GM20000 (cell line): ENCODE measurements at places on chromosomes 4 and X.

DNA sequence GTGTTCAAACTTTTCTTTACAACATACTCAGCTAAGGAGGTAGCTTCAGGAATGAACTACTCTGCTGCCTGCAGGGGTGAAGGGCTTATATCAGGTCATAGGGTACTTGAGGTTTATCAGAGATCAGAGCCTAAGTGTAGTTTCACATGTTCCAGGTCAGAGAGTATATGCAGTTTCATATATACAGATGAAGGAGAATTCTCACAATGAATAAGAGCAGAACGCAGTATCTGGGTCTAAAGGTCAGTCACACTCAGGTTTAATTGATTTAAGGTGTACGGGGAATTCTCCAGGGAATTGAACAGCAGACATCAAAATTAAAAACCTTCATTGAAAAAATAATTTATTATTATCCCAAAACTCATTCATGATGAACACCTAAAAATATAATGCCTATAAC, 700.6 kb downstream of the TECRL start:
- DNase-seq: no peak

DNA sequence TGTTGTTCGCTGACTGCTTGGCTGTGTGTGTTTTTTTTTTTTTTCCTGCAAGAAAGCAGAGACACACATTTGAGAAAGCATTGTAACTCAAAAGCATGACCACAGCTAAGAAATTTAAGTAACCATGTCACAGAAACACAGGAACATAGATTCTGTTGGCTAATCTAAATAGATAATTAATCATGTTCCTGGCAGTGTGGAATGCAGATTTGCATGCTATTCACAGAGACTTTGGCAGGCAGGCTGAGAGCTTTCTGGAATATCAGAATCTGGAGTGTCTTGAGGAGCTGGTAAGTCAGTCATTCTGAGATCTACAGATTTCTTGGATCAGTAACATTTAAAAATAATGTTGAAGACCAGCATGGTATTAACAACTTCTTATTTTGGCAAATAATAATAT, 33.2 kb upstream of the SMS start:
- DNase-seq: no peak

DNA sequence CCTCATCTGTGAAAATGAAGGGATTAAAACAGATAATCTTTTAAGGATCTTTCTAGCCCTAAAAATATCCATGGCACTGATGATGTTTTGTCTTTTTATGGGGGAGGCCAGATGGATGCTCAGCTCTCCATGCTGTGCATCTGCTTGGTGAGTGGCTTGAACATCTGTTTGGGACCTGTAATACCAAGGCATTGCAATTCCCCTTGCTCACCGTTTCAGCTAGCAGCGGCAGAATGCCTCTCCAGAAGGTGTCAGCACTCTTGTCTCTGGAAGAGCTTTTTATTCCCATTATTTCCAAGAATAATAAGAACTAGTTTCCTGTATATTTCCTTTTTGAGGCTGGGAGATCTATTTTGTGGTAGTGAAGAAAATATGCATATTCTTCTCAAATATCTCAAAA, 151.9 kb upstream of the ANK2 start:
- DNase-seq: no peak

DNA sequence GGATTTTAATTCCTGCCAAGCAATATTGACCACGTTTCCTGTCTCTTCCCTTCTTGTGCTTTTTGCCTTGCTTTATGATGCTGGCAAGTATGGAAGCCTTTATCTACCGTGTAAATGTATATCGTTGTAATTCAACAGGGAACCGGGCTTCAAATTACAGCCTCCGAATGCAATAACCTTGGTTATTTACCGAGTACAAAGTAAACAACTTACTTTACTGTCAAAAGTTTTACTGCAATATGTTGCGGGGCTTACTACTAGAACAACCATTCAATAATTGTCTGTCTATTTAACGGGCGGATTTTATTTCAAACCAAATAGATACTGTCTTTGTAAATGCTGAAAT, 73.1 kb downstream of the PALLD start:
- DNase-seq: no peak

- DNase-seq: no peak
Measured at GRCh38 chr4:53906606-53907190, 157.7 kb downstream of the CHIC2 start.

GRCh38 chr4:59518005-59518823, 1681.9 kb upstream of the ADGRL3 start:
- DNase-seq: no peak

GRCh38 chrX:9482408-9482807, 17.6 kb downstream of the TBL1X start:
- no peak for DNase-seq

GRCh38 chr4:173318648-173319211, 15.4 kb downstream of the HMGB2 start:
- DNase-seq: no peak

GRCh38 chr4:24224446-24224845, 334.6 kb upstream of the PPARGC1A start:
- no peak for DNase-seq

- DNase-seq: no peak
Measured at GRCh38 chr4:13413729-13414437, 70.3 kb downstream of the RAB28 start.

DNA sequence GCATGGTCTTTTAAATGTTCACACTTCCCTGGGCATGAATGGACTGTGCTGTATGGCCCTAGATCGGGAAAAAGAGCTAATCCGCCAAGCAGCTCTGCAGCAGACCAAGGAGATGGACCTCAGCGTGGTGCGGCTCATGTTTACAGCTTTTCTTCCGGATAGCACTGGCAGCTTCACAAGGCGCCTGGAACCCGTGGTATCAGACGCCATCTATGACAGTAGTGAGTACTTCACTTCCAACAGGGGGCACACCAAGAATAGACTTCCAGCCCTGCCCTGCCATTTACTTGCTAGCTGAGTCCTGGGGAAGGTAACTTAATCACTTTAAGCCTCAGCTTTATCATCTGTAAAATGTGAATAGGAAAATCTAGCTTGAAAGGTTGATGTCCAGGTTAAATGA, 77.7 kb downstream of the NFKB1 start:
- DNase-seq: no peak

- no peak for DNase-seq
Measured at GRCh38 chr4:47729131-47729680, 108.7 kb downstream of the CORIN start.

DNA sequence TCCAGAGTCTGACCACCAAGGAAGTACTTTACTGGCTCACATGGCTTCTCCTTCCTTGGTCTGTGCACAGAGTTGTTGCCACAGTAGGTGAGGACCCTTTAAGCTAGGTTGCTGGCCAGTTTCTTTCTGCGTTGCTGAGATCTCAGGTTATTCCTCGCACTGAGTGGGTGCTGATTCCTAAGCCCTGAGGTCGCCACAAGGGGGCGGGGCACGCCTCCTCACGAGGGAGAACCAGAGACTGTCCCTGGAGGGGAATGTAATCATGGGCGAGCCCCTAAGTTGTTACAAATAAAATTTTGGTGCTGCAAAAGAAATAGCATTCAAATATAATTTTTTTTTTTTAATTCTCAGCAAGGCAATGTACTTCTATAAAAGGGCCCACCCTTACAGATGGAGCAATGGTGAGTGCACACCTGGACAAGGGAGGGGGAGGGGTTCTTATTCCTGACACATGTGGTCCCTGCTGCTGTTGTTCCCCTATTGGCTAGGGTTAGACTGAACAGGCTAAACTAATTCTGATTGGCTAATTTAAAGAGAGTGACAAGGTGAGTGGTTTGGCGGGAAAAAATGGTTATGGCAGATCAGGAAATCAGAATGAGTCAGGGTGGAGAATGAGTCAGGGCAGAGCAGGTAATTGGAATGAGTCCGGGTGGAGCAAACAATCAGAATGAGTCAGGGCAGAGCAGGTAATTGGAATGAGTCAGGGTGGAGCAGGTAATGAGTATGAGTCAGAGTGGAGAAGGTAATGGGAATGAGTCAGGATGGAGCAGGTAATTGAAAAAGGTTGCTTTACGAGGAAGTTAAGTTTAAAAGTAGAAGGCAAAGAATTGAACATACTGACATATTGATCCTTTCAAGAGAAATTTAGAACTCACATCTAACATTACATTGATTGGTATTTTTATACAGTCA, 107.5 kb downstream of the VSIG4 start:
- no peak for DNase-seq

DNA sequence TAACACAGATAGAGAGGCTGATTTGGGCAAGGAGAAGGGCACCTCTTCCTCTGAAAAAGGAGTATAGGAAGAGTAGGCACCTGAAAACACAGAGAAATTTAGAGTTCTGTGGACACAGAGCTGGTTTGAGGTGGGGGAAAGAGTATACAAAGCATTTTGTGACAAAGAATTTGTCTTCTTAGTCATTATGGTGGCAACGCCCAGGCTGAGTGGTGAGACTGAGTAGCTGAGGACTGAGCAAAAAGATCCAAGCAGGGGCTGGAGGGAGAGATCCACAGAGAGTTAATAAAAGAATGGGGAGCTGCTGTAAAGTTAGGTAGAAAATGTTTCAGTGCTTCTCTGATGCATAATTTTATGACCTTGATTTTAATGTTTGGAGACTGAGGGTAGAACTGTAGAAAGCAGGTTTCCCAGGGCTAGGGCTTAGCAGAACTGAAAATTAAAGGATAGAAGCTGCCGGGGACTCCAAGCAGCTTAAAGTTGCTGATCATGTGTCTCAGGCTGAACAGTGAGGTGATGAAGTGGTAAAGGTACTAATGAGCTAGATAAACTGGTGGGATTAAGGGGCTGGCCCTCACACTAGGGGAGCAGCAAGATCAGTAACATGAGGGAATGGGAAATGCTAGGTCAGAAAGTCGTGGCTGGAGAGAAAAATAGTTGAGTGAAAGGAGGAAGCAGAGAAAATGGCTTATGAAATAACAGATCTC, 118.9 kb downstream of the CEP44 start:
- DNase-seq: no peak

DNA sequence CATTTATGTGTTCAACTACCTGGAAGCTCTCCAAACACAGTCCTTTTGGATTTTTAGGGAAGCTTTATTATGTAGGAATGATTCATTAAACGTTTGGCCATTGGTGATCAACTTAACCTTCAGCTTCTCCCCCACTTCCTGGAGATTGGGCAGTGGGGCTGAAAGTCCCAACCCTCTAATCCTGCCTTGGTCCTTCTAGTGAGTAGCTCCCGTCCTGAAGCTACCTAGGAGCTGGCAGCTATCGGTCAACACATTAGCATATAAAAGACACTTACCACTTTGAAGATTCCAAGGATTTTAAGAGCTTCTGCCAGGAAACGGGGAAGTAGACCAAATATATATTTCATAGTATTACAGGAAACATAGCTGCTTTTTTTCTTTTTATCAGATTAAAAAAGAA, 69.7 kb downstream of the MCUB start:
- DNase-seq: no peak

DNA sequence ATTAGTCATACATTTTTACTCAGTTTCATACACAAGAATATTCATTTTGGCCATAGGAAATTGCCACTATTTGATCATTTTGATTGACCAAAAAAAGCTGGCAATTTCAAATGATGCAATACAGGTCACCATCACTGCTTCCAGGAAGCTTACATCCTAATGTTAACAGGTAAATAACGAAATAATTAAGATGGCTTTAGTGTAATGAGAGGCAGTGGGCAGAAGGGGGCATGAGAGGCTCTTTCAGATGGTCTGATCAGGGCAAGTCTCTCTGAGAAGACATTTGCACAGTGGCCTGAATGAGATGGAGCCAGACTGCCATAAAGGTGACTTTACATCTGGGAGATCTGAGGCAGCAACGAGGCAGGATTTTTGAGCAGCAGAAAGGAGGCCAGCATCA, 170.7 kb downstream of the SLIT2 start:
- peak; percentile 16 for DNase-seq

- peak; percentile 24 for DNase-seq
Measured at GRCh38 chr4:145061318-145061920, 36.6 kb downstream of the ANAPC10 start.

GRCh38 chr4:74109870-74110605, 11.0 kb upstream of the CXCL2 start:
- DNase-seq: no peak

DNA sequence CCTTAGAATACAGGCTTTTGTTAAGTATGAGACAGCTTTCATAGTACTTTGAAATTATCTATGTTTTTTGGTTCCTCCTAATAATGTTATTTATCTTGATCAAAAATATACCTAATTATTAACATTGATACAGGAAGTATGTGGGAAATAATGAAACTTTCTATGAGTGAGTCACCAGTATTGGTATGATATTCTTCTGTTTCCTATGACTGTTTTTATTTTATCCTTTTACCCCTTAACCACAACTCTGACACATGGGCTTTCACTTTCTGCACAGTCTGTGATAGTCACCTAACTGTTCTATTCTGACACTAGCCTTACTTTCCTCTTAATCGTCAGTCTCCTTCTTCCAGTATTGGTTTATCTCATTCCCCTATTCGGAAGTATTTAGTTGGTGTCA, 4.7 kb downstream of the THAP9 start:
- DNase-seq: peak; percentile 77

DNA sequence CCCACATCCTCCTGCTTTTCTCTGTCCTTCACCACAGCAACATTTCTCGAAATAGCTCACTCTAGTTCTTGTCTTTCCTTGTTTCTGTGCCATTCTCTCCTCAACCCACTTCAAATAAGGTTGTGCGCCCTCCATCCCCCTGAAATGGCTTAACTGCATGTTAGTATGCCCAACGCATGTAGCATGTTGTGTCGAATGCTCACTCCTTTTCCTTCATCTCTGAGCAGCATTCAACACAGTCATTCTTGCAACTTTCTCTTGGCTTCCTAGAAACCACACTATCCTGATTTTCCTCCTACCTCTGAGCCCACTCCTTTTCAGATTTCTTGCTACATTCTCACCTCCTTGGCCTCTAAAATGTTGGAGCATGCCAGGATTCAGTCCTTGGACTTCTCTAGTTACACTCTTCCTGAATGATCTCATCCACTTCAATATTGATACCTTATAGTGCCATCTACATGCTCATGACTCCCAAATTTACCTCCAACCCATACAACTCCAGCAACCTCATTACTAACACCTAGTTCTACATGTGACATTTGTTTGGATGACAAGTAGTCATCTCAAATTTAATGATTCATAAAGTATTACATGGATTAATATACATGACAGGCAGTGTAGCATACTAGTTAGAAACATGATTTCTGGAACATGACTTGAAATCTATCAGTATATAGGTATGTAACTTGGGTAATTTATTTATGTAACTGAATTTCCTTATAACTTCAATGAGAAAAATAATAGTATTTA, 22.3 kb downstream of the RBMX start:
- no peak for DNase-seq

DNA sequence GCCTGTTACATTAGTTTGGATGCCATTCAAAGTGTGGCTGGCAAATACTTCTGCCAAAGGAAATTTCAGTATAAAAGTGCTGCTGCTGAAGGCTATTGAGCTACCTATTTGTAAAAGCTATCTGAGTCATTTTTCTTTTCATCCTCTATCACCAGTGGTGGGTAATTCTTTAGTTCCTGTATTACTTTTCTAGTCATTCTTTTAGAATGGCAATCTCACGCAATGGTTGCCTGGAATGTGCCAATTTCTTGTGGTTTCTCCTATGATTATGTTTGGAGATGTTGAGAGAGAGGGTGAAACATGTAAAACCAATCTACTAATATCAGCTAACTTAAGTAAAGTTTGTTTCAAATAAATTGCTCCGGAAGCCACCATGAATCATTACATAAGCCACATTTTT, 685.0 kb downstream of the RAPGEF2 start:
- no peak for DNase-seq
